ENCODE measurements at places on chromosomes 11 and 22.

DNA sequence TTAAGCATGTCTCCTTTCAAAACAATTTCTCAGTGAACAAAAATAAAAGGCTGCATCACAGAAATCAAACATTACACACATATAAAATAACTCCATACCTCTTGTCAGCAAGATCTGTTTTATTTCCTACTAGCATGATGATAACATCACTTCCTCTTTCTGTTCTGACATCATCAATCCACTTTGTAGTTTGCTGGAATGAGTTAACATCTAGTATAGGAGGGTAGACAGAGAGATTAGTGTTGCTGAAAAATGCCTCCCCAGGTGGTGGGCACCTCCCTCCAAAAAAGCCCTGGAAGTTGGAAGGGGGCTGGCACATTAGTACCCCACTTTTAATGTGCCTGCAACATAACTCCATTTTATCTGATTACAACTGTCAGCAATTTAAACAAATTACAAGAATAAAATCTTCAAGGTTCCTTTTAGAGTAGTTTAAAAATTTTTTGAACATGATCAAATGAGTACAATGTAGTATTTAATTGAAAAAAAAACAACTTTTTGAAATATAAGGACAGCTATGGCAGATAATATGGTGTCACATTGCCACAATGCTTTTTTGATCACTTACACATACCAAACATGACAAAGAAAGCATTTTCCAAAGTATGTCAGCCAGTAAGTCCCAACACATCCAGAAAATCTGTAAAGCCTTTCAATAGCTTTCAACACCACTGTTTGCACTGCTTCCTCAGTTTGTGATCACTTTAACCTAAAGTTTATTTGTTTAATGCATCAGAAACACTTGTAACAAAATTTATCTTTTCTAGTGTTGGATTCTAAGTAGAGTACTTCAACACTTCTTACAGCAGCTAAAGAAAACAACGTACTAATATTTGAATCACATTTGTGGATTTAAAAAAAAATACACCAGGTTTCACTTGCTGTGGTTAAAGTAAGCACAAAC is 44.5 kb downstream of the RAB6A start:
- DNase-seq = no peak

DNA sequence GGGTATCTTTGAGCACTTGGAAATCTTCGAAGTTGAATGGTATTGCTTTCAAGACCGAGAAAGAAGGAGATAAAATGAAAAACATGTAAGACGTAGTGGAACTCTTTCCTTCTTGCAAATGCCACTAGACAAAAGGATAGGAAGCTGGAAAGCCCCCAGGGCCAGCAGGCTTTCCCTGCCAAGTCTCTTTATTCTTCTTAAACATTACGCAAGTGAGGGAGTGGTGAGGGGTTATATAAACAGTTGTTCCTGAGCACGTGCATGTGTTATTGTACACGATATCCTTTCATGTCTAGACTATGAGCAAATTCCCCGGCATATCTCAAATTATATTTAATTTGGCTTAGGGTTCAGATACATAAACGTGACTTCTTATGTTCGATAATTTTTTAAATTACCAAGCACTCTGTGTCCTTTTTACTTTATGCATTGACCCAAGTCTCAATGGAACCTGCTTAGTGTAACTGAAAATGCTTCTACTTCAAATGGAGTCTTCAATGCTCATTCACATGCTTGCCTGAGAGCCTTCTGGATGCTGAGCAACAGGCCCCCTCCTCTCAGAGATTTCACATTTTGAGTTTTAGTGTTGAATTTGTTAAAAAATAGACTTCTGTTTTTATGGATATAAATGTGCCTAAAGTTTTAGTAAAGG is 59.0 kb downstream of the PPP2R1B start:
- DNase-seq = peak; percentile 30

GRCh38 chr11:74777877-74778276 is 29.2 kb downstream of the RNF169 start:
- no peak for DNase-seq

- DNase-seq = no peak
Observed at GRCh38 chr22:36352803-36353507, 34.8 kb downstream of the MYH9 start.

GRCh38 chr22:45212306-45212709 is 28.4 kb downstream of the KIAA0930 start:
- peak; percentile 96 for DNase-seq

GRCh38 chr11:26412955-26413354 is 81.0 kb downstream of the ANO3 start:
- no peak for DNase-seq

- DNase-seq = peak; percentile 36
Observed at GRCh38 chr11:76810151-76810853, 27.1 kb downstream of the TSKU start.

GRCh38 chr11:12542186-12542935 is 131.9 kb upstream of the TEAD1 start:
- no peak for DNase-seq

DNA sequence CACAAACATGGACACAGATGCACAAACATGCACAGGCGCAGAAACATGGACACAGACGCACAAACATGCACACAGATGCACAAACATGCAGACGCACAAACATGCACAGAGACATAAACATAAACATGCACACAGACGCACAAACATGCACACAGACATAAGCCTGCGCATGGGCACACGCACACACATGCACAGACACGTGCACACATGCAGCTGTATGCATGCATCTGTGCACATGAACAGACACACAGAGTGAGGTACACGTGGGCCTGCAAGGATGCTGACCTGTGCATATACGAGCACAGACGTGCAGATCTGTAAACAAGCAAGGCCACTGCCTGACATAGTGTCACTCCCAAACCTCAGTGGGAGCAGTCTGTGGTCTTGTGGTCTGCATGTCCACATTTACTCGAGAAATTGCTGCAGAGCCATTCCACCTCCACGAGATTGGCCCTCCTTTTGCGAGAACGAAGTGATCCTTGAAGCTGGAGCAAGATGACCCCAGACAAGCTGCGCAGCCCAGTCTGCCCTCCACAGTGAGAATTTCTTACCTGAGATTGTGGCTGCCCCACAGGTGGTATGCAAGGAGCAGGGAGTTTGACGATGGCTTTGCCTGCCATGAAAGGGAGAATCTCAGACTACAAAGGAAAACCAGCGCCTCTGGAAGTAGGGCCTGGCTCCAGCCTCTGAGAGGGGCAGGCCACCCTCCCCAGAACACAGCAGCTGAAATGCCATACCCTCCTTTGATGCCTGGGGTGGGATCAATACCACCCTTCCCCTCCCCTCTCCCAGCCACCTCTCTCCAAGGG is 299.9 kb downstream of the BRD1 start:
- no peak for DNase-seq

- DNase-seq = no peak
Observed at GRCh38 chr11:100831929-100832494, 144.9 kb downstream of the ARHGAP42 start.

DNA sequence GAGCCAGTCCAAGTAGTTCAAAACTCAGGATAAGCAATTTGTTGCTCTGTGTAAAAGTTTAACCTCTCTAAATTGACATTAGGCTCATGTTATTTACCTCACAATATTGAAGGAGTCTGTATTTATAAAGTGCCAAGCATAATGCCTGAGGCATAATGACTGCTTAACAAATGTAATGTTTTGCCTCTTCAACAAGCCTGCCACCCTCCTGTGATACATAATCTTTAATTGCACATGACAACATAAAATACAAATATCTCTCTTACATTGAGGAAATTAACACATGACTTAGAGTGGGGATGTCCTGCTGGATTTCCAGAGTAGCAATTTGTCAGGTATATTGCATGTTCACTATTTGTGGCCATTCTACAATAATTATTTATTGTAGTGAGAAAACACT is 469.2 kb upstream of the ANO5 start:
- no peak for DNase-seq

DNA sequence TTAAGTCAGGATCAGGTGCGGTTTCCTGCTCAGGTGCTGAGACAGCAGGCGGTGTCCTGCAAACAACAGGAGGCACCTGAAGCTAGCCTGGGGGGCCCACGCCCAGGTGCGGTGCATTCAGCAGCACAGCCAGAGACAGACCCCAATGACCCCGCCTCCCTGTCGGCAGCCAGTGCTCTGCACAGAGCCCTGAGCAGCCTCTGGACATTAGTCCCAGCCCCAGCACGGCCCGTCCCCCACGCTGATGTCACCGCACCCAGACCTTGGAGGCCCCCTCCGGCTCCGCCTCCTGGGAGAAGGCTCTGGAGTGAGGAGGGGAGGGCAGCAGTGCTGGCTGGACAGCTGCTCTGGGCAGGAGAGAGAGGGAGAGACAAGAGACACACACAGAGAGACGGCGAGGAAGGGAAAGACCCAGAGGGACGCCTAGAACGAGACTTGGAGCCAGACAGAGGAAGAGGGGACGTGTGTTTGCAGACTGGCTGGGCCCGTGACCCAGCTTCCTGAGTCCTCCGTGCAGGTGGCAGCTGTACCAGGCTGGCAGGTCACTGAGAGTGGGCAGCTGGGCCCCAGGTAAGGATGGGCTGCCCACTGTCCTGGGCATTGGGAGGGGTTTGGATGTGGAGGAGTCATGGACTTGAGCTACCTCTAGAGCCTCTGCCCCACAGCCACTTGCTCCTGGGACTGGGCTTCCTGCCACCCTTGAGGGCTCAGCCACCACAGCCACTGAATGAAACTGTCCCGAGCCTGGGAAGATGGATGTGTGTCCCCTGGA is at the start of gene MYO7A:
Gene MYO7A, plus strand, starts transcription at position 327 of the 772 bp plus-strand sequence. CDS start 2,389 bp downstream, outside the sequence.
- peak; percentile 38 for DNase-seq

GRCh38 chr11:114095899-114096298 is 36.4 kb downstream of the ZBTB16 start:
- DNase-seq = no peak

DNA sequence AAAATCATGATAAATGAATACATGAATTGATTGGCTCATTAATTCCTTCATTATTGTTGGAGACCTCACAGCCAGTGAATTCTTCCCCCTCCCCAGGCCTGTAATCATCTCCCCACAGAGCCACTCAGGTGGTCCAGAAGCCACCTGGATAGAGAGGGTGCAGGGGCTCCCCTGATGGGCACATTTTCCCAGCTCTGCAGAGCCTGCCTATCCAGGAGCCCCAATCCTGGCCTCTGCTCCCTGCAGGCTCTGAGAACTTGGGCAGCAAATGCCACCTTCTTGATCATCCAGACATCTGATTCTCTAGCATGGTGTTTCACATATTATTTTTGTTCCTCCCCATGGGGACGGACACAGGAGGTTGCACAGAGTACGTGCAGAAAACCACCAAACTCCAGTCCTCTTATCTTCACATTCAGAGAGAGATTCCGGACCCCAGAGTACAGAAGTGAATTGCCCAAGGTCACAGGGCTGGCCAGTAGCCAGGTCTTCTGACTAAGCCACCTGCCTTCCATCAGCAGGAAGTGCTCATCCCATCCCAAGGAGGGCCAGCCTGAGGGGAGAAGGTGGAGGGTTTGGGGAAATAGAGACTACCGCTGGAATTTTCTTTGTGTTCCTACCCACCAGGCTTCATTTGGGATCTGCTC is 348.0 kb downstream of the BUD13 start:
- DNase-seq = no peak

GRCh38 chr11:78646564-78647185 is 72.0 kb upstream of the NARS2 start:
- peak; percentile 33 for DNase-seq

DNA sequence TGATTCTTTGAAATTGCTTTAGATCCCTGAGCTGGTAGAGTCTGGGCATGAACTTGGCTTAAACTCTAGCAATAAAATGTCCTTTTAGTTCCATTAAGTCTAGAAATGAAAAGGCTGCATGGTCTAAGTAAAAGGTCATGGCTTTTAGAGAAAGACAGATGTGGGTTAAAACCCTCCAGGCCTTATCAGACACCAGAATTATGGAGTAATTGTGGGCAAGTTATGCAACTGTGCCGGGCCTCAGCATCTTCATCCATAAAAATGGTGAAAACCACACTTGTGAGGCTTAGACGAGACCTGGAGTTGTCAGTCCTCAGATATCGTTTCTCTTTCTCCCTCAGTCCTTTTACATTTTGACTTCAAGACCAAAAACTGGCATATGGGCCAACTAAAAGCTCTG is 597.9 kb upstream of the KIRREL3 start:
- no peak for DNase-seq

GRCh38 chr11:120235024-120235628 is 4.8 kb upstream of the POU2F3 start:
- peak; percentile 45 for DNase-seq

DNA sequence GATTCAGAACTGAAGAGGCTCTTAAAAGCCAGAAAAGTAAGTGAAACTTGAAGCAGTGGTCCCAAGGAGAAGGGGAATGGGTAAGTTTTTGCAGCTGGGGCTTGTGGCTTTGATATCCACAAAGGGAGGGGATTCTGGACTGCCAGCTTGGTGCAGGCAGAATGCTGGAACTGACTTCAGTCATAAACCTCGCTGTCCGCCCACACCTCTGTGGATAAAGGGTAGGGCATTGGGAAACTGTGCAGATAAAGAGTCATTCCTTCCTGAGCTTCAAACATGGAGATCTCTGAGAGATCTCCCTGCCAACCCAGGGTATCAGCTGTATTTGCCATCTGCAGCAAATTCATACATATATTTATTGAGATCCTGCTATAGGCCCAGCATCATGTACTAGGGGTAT is 124.3 kb upstream of the OR9Q1 start:
- no peak for DNase-seq

GRCh38 chr11:14980854-14981253 is 8.7 kb upstream of the CALCA start:
- no peak for DNase-seq

- DNase-seq = no peak
Observed at GRCh38 chr11:82465481-82465880, 268.2 kb downstream of the FAM181B start.

DNA sequence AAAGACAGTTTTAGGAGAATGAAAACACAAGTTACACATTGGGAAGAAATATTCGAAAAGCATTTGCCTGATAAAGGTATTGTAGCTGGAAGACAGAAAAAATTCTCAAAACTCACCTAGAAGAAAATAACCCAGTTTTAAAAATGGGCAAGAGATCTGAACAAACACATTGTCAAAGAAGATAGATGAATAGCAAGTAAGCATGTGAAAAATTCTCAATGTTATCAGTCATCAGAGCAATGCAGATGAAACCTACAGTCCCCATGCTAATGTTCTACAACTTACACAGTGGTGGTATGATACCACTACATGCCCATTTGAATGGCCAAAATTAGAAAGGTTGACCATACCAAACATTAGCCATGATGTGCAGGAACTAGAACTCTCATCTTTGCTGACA is 29.4 kb downstream of the PPARA start:
- no peak for DNase-seq
